ENCODE measurements at places on chromosomes 4 and X.

- no peak for DNase-seq
These were observed 52.6 kb downstream of the FNIP2 start for GRCh38 chr4:158821228-158821971.

DNA sequence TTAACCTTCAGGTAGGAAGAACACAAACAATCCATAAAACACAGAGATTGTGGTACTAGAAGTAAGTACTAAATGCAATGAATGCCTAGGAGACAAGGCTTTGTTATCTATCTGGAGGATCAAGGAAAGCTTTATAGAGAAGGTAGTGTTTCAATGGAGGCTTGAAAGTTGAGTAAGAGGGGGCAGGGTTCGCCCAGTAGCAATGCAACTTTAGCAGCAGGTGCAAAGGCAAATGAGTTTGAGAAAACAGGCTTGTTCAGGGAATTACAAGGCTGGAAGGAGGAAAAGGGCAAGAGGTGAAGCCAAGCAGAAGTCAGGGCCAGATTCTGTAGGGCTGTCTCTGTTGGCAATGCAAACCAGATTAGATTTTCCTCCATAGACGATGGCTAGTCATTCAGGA, 35.5 kb upstream of the AMELX start:
- no peak for DNase-seq

- DNase-seq, result no peak
These were observed 86.4 kb downstream of the ELOVL6 start for GRCh38 chr4:110112056-110112455.

- no peak for DNase-seq
These were observed 57.4 kb upstream of the SLC6A14 start for GRCh38 chrX:116378961-116379360.

- DNase-seq, result no peak
These were observed 64.5 kb downstream of the CDS1 start for GRCh38 chr4:84647312-84647884.

GRCh38 chr4:36891971-36892370, 352.6 kb upstream of the NWD2 start:
- no peak for DNase-seq

DNA sequence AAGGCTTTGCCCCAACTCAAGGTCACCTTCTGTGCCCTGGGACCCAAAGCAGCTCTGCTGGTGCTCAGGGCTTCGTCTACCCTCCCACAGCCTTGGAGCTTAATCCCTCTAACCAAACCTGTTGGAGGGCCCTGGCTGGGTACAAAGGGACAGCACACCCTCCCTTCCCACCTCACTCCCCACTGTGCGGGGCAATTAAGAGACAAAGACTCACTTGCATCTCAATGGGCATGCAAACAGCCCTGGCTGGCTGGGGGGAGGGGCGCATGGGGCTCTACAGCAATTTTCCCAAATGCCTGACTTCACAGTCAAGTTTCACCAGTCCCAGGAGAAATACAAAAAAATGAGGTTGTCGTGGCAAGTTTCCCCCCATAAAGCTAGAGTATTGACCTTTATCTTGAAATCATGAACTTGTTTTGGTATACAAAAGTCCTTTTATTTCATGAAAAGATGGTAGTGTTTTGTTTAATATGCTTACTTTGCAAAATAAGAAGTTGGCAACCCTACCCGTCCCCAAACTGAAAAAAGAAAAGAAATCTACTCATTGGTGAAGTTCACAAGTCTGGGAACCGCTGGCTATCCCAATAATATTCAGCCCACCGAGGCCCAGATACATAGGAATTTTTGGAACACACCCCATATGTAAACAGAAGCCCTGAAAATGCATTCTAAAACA, 4.1 kb upstream of the CD99L2 start:
- no peak for DNase-seq

DNA sequence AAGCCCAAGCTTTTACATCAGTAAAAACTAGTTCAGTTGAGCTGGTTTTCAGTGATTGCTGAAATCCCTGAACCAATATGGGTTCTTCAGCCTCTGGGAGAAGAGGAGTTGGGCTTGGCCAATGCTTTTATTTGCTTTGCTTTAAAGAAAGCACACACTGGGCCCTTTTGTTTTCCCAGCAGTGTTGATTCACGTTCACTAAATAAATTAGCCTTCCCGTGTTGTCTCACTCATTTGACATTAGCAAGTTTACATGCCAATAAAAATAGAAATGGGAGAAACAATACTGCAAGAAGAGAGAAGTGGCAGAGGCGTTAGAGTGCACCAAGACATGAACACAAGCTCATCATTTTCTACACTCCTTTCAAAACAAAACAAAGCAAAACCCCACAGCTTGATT, 136.2 kb downstream of the SHROOM3 start:
- DNase-seq, result no peak

- DNase-seq, result no peak
These were observed 3.0 kb downstream of the STARD8 start for GRCh38 chrX:68650491-68650890.

- DNase-seq, result no peak
These were observed 20.6 kb upstream of the TEC start for GRCh38 chr4:48290146-48290772.

DNA sequence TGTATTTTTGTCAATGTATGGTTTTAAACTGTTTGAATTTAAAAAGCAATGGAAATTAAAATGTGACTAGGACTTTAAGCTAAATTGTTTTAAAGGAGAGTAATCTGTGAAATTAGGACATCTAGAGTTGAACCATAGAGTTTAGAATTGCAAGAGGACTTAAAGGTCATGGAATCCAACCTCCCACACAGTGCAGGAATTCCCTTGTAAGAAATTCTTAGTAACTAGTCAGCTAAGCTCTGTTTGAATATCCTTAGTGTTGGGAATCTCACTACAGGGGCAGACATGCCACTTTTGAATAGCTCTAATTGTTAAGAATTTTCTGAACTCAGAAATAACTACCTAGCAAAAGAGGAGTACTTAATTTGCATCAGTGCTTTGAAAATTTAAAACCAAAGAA, 292.9 kb downstream of the IL1RAPL1 start:
- DNase-seq, result no peak

Measured in activated CD8-positive, alpha-beta memory T cell treated with anti-CD3 and anti-CD28 coated beads for 4 hours (primary cell).